ENCODE measurements at places on chromosomes 2 and 18. TPM values are rescaled to one million over a fixed set of nuclear protein-coding genes. Genes with fewer than 3 reads are reported as not detected.

GRCh38 chr18:80147037-80147417 is 38.0 kb downstream of the ADNP2 start:
- DNase-seq: no peak

DNA sequence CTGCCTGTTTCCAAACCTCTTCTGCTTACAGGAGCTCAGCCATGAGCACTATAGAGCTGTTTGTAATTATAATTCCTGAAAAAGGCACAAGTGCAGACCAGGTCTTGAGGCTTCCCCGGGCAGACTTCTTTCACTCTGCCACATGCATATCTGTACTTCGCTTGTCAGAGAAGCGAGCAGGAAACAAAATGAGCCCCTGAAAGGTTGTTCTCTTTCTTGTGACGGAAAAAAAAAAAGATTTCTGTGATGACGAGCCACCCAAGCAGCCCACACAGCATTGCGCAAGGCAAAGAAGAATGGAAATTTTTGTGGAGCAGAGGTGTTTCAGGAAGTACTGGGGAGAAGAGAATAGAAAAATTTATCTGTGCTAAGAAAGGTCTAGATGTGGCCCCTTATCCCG is 54.0 kb upstream of the LINC00305 start:
- no peak for DNase-seq

GRCh38 chr2:154686162-154686561 is 12.3 kb upstream of the KCNJ3 start:
- DNase-seq: no peak

GRCh38 chr2:129733579-129733978 is 245.9 kb upstream of the RAB6C start:
- DNase-seq: no peak

GRCh38 chr2:137672989-137673552 is 291.2 kb upstream of the HNMT start:
- DNase-seq: no peak

DNA sequence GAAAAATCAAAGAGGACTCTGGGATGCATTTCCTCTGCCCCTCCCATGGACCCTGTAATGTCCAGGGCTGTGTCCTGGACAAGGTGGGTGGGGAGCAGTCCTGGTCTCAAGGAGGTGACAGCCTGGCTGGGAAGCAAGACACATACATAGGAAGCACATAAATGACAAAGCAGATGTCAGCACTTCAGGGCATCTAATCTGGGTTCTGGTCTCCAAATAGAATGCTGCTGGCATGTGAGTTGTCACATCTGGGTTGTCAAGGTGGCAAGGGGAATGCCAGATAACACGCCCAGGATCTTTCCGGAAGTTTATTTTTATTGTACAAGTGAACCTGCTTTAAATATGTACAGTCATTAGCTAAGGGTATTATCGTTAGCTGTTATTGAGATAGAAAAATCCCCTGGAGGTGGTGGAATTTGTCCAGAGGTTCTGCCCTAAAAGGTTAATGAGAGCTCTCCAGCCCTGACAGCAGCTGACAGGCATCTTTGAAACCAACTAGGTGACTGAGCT is 5.6 kb downstream of the IL1F10 start:
- DNase-seq: no peak

- no peak for DNase-seq
Measured at GRCh38 chr2:9778012-9778411, 65.3 kb upstream of the TAF1B start.

DNA sequence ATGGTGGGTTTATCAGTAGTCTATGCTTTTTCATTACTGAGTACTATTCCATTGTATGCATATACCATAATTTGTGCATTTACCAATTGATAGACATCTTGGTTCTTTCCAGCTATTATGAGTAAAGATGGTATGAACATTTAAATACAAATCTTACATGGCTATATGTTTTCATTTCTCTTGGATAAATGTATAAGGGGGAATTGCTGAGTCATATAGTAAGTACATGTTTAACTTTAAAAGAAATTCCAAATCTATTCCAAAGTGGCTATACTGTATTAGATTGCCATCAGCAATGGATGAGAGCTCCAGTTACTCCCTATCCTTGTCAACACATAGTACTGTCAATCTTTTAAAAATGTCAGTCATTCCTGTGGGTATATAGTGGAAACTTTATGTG is 243.9 kb downstream of the CDCA7 start:
- DNase-seq: no peak

- DNase-seq: no peak
Measured at GRCh38 chr2:54712516-54712915, 10.9 kb upstream of the EML6 start.

DNA sequence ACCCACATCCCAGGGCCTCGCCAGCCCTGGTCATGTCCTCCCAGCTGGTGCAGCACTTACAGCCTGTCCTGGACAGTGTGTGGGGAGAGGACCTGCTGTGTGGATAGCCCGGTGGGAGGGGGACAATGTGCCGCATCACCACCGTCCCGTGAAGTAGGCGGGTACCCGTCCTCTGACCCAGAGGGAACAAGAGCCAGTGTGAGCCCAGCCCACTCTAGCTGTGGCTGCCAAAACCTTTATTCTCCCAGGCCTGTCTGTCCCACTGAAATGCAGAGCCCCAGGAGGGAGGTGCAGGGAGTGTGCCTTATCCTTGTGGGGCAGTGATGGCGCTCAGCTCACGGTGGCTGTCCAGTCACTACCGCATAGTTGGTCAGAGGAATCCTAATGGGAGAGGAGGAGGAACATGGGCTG is 1.7 kb downstream of the TRAF3IP1 start:
- no peak for DNase-seq

DNA sequence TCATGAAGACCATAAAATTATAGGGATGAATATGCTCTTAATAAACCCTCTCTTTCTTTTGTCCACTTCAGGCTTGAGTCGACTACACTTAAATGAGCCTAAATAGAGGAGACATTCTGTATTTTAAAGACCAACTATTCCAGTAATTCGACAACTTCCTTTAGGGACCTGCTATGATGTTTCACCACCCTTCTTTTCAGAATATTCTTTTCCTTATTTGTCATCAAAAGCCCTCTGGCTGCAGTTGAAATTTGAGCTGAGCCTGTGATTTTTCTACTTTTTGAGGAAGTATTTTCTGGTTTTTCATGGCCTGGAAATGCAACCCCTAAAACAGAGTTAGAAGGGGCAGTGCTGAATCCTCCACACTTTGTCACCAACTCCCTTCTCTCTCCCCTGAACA is 287.0 kb downstream of the EPHA4 start:
- DNase-seq: no peak

GRCh38 chr2:203438528-203438927 is 96.6 kb downstream of the RAPH1 start:
- no peak for DNase-seq

GRCh38 chr18:73119574-73119973 is 251.8 kb upstream of the NETO1 start:
- DNase-seq: no peak

DNA sequence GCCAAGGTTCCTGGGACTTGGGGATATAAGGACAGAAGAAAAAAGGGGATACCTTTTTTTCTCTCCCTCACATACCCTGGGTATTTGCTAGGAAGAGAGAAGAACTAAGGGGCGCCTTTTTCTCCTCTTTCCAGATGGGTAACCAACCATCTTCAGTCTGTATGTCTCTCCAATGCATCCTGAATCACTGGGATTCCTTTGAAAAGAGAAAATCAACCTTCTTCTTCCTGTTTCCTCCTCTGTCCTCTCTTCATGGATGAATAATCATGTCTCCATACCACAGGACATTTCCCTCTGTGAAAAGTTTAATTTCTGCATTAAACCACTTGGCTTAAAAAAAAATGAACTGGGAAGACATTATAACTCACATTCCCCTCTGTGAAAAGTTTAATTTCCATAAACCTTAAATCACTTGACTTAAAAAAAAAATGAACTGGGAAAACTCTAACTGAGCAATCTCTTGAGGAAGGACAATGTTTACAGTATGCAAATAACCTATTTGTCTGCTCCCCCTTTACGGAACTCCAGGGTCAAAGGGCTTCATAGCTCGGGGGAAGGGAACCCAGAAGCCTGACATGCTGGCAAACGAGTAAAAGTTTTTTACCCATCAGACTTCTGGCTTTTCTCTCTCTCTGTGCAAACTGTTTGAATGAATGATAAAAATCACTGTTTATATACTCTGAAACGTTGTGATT is 56.7 kb upstream of the FAM98A start:
- DNase-seq: no peak

DNA sequence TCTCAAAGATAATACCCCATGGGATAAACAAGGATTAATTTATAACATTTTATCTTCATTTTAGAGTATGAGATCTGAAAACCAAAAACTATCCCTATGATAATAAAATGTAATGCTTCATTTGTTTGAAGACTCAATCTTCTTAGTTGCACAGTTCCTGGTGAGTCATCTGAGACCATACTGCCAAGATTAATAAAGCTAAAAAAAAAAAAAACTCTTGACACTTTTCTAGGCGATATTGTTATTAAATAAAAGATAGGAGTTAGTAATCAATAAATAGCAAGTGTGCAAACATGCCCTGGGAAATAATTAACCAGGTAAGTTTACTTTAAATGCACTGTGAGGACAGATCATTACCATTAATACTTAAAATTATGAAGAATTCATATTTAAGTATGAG is 83.9 kb downstream of the RPE start:
- no peak for DNase-seq

GRCh38 chr18:50097702-50098101 is 97.2 kb downstream of the MYO5B start:
- DNase-seq: no peak

GRCh38 chr2:203225423-203226039 is 13.3 kb upstream of the CYP20A1 start:
- peak; percentile 32 for DNase-seq

- no peak for DNase-seq
Measured at GRCh38 chr2:10019602-10020400, 23.5 kb upstream of the KLF11 start.

GRCh38 chr18:70513502-70514171 is 224.8 kb downstream of the SOCS6 start:
- no peak for DNase-seq

DNA sequence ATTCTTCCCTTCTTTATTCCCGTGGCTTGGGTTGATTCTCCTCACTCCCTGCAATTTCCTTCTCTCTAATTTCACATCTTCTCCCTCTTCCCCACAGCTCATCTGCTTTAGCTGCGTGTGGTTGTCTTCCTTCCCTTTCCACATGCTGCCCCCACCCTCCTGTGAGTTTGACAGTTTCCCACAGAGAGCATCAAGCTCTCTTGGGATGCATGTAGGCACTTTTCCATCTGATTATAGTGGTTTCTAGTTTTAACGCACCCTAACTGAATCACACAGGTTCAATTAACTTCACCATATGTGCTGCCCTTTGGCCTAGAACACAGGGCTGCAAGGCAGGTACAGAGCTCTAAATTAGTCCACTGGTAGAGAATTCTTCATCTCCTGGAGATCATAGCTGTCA is 110.5 kb downstream of the TACR1 start:
- DNase-seq: no peak

DNA sequence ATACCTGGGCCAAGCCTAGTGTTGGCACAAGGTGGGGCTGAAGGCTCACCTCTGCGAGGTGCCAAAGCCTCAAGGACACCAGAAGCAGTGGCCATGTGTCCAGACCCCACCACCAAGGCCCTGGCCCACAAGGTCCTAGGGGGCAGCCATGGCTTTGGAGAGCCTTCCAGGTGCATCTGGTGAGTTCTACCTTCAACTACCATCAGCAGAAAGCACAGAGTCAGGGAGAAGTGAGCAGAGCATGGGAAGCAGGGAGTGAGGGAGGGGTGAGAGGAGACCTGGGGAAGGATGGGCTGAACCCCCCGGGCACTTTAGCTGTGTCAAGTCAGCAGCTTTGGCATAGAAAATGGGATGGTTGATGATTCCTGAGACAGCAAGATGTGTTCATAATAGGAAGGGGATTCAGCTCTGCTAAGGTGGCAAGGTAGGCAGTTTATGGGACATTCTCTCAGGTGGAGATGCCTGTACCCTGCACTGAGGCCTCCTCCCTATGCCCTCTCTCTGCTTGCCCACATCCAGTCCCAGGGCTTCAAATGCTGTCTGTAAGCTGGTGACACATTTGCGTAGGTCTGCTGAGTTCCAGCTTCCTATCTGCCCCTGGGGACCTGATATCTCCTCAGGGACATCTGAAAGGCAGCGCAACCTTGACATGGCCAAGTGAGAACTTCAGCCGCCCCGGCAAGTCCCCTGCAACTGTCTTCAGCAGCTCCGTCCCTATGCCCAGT is 83.4 kb upstream of the RGPD5 start:
- DNase-seq: no peak

DNA sequence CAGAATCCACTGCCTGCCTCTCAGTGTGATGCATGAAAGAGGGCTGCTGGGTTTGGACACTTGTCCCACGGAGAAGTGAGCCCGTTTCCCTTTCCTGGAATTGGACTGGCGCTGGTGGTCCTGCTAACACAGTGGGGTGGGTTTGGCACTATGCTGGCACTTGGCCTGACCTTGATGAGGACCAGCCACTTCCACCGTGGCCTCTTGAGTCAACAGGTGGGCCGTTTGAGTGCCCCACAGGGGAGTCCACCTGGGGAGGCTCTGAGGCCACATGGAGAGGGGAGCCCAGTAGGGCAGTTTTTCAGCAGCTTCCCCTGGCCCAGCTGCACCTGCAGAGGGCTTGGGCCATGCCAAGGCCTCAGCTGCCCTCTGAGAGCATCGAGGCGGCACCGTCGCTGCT is 56.5 kb downstream of the MBP start:
- DNase-seq: no peak

- DNase-seq: no peak
Measured at GRCh38 chr2:12935796-12936195, 219.1 kb downstream of the TRIB2 start.

GRCh38 chr18:65760457-65760856 is 9.6 kb downstream of the CDH7 start:
- no peak for DNase-seq

DNA sequence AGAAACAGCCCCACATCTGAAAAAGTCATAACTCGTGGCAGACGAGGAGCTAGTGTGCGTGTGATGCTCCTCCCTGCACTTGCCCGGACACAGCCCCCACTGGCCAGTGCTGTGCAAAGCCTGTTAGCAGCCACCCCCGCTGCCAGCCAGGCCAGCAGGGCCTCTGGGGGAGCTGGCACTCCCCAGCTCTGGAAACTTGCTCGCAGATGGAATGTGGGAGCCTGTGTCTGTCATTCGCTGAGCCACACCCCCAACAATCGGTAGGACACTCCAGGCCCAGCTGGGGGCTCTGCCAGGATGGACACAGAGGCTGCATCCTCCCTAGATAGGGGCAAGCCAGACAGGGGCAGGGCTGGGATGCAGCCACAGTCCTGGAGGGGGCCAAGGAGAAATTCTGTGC is 62.4 kb upstream of the ATG16L1 start:
- no peak for DNase-seq

DNA sequence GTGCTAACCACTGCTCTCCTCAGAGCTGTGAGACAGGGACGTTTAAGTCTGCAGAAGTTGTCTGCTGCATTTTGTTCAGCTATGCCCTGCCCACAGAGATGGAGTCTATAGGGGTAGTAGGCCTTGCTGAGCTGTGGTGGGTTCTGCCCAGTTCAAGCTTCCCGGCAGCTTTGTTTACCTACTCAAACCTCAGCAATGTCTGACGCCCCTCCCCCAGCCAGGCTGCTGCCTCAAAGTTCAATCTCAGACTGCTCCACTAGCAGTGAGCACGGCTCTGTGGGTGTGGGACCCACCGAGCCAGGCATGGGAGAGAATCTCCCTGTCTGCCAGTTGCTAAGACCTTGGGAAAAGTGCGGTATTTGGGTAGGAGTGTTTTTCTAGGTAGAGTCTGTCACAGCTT is 387.8 kb upstream of the SLC39A10 start:
- DNase-seq: no peak

Gene RGPD5
- 7.4 TPM for total RNA-seq

Gene IL1A
- total RNA-seq: 0.19 TPM

Gene APCDD1
- 1.9 TPM for total RNA-seq

Gene ALMS1
- total RNA-seq: 19.5 TPM

Gene GALNT13
- total RNA-seq: 0.28 TPM

Gene UGT1A4
- 0.09 TPM for total RNA-seq

Gene B4GALT6
- total RNA-seq: 9.5 TPM

Gene TSPYL6
- not detected for total RNA-seq
